ENCODE measurements at places on chromosomes 1 and 21. TPM values are rescaled to one million over a fixed set of nuclear protein-coding genes. Genes with fewer than 3 reads are reported as not detected.

Gene IVL
- not detected for total RNA-seq

GRCh38 chr1:38508232-38508631 lies 351.3 kb downstream of the RRAGC start:
- no peak for DNase-seq

Gene AIM2
- total RNA-seq = 0.53 TPM

Gene RCAN1
- 47.4 TPM for total RNA-seq

Gene AMY1C
- 0.12 TPM for total RNA-seq

DNA sequence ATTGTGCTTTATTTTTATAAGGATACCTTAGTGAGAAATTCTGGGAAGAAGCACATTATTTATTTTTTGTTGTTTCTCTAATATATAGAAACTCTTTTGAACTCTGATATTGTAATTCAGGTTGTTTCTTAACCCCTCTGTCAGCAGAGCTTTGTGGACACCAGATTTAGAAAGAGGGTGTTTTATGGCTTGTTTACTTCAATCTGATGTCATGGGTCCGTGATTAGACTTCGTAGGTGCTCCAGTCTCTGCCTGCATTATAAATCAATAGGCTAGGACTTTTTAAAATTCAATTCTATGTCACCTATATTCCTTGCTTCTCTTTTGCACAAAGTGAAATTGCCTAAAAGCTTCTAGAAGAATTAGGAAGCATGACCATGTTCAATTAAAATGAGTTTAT lies 47.3 kb upstream of the CCDC190 start:
- DNase-seq = no peak

Gene ARHGEF16
- total RNA-seq = 7.2 TPM

DNA sequence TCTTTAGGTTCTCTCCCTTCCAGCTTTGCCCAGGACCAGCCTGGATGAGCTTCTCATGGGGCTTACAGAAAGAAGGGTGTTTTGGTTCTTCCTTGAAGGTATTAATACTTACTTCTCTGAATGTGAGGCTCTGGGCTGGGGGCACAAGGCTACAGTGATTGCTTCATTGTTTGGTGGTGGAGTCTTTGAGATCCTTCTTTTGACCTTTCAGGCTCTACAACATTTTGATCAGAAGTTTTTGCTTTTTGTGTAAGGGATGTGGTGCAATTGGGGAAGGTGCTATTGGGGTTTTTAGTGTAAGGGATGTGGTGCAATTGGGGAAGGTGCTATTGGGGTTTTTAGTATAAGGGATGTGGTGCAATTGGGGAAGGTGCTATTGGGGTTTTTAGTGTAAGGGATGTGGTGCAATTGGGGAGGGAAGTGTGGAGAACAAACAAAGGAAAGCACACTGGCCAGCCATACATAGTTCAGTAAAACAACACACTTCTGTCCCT lies 103.6 kb upstream of the IVNS1ABP start:
- DNase-seq = no peak

- DNase-seq = no peak
These were observed 64.5 kb downstream of the KIF14 start for GRCh38 chr1:200556002-200556401.

Gene LRRC8C
- total RNA-seq = 3.4 TPM

Gene IL12RB2
- 0.04 TPM for total RNA-seq

GRCh38 chr1:213231795-213232231 lies 180.8 kb downstream of the RPS6KC1 start:
- no peak for DNase-seq

Gene LEMD1
- not detected for total RNA-seq

DNA sequence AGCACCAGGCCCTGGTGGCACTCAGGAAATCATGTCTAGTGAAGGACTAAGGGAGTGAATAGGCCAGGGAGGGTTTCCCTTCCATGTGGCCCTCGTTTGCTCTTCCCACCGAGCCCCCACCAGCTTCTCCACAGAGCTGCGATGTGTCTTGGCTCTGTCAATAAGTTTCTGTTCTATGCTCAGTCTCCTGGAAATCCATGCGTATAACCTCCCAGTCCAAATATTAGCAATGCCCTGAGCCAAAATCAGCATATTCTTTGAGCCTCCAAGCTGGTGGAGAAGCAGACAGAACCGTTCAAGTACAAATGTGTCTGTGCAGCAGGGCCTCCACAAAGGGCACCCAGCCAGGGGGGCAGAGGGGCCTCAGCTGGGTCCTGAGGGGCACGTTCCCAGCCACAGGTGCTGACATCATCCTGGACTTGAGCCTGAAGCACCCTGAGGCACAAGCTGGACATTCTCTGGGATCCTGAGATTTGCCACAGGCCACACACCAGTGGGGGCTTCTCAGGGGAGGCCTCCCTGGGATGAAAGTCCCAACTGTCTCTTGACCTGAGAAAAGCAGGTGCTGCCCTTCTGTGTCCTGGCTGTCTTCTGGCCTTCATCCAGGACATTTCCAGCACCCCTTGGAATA lies 350.5 kb upstream of the VAMP3 start:
- DNase-seq = no peak

- DNase-seq = no peak
These were observed 301.7 kb upstream of the PROX1 start for GRCh38 chr1:213685992-213686582.

DNA sequence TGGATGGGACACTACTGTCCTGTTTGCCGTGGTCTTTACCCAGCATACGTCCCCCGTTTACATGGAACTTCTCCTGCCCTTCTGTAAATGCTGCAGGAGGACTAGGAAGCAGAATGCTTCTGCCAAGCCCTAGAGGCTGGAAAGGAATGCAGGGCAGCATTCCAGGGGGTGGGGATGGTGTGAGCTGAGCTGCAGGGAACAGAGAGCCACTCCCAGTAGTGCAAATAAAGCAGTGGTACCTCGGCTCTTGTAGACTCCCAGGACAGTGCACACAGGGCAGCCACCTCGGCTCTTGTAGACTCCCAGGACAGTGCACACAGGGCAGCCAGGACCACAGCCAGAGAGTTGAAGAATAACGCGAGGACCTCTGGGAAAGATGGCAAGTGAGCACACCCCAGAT lies 35.4 kb downstream of the PTPRU start:
- DNase-seq = peak; percentile 84

GRCh38 chr1:98388441-98388840 lies 273.1 kb upstream of the SNX7 start:
- no peak for DNase-seq

Gene GGPS1
- 17.4 TPM for total RNA-seq

GRCh38 chr1:204989266-204990058 lies 53.5 kb upstream of the CNTN2 start:
- DNase-seq = peak; percentile 84

Gene CD34
- total RNA-seq = 0.27 TPM

Gene GPR37L1
- total RNA-seq = not detected

DNA sequence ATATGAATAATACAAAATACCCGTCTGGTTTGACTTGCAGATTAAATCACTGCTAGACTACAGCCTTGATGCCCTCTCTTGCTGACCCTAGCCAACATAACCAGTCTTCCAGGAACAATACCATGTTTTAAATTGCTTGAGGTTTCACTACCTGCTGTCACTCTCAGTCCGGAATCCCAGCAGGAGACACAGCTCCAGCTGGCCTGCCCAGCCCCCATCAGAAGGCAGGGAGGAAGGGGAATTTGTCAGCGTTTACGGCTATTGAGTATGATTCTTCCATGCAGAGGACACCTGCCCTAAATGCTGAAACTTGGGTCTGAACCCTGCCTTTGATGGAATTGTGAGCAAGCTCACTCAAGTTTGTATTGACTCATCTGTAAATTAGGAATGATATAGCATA lies 33.0 kb downstream of the ZNF496 start:
- DNase-seq = no peak

Gene DIO1
- total RNA-seq = not detected

Gene PLA2G2F
- total RNA-seq = not detected

- no peak for DNase-seq
These were observed 1.5 kb downstream of the CD58 start for GRCh38 chr1:116569381-116569670.

Gene PCSK9
- 1.3 TPM for total RNA-seq

Gene OR10J4
- not detected for total RNA-seq

Gene SOD1
- 242 TPM for total RNA-seq

DNA sequence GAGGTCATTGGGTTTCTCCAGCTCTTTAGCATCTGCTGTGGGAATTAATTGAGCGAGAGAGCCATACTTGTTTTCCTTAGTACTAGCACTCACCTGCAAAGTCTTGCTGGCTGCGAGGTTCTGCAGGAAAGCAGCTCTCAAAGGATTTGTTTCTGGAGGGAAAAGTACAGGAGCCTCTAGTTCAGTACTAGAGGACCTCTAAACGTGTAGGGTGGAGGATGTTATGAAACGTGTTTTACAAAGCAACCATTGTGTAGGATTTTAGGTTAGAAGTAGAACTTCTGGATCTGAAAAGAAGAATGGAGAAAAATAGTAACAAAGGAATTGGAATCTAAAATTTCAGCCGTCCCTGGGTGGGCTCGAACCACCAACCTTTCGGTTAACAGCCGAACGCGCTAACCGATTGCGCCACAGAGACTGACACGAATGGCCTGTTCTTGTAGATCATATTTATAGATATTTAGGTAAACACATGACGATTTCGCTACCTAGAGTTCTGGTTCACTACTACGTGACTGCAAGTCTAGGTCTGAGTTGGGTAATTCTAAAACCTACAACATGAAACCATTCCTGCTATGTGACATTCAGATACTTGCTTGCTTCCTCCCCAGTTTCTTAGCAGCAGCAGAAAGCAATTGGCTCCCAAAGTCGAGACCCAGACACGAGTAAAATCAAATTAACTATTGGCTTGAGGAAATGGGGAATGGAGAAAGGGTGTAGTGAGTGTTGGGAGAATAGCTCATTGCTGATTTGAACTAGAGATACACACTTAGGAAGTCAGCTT lies 60.2 kb upstream of the CFAP126 start:
- DNase-seq = no peak

Gene ATP5IF1
- 1,032 TPM for total RNA-seq

GRCh38 chr1:241263346-241263745 lies 93.7 kb downstream of the RGS7 start:
- no peak for DNase-seq

GRCh38 chr1:228453022-228453560 lies 34.1 kb upstream of the RNF187 start:
- DNase-seq = no peak

Gene GABRD
- total RNA-seq = not detected

- DNase-seq = peak; percentile 29
These were observed at the start of gene RYR2 for GRCh38 chr1:237041795-237042525. RYR2 (plus strand) TSS chr1:237042184; CDS start chr1:237042522, 338 bp downstream.

- DNase-seq = no peak
These were observed 177.6 kb upstream of the OLFM3 start for GRCh38 chr1:102174259-102174863.

DNA sequence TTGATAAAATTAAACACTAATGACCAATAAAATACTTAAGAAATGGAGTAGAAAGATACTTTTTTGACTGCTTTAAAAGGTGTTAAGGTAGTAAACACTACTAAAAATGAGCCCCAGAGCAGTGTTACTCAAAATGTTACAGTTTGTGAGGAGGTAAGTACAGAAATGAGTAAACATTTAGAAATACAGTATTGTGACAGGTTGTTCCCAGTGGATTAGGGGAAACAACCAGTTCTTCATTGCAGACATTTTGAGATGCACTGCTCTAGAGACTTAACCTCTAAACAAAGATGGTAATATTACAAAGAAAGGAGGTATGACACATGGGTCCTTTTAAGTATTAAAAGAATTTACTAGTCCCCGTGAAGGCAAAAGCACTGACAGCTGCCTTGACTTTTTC lies 12.7 kb downstream of the DHX9 start:
- no peak for DNase-seq

GRCh38 chr1:93638981-93639380 lies 42.7 kb downstream of the BCAR3 start:
- no peak for DNase-seq

Gene POGK
- 37.2 TPM for total RNA-seq

Gene TFF3
- total RNA-seq = not detected

All from cardiac muscle cell (in vitro differentiated cells and primary cell).